ENCODE measurements at places on chromosomes 4 and X. TPM values are rescaled to one million over a fixed set of nuclear protein-coding genes. Genes with fewer than 3 reads are reported as not detected.
A peak's percentile ranks its signal among the peaks of the same experiment; 100 is the strongest.

DNA sequence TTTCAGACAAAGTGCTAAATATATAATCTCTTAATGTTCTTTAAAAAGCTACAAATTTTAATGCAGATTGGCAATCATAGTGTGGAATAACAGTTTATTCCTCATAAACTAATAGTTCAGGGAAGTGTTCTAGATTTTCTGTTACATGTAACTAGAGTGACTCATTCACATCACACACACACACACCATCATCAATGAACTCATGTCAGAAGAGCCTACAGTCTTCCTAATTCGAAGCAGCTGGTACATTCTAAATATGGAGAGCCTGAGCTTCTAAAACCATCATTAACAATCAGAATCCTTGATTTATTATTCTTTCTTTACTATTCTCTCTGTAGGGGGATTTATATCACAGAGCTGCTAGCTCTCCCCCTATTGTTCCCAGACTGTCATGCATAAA is 49.6 kb downstream of the DKK2 start:
- no peak for DNase-seq

SYP gene
- 0.61 TPM for total RNA-seq

NDNF gene
- total RNA-seq: 0.05 TPM

DNA sequence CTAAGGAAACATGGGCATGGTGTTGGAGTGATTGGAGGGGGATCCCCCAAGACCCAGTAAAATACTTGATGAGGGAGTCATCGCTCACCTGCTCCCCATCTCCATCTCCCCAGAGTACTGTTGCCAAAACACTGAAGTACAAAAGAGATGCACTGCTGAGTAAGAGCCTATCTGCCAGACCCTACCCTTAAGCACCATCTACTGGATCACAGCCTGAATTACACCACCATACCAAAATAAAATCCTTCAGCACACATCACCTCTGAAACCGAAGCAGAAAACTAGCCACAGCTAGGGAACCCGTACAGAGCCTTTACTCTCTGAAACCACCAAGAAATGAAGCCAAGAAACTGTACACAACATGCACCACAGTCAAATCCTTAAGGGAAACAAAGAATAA is 466.3 kb upstream of the ACTRT1 start:
- DNase-seq: no peak

TCEAL7 gene
- total RNA-seq: 0.59 TPM

- DNase-seq: peak; percentile 43
Observed at GRCh38 chr4:128635141-128635954, 174.2 kb upstream of the JADE1 start.

ALB gene
- 37,224 TPM for total RNA-seq

DNA sequence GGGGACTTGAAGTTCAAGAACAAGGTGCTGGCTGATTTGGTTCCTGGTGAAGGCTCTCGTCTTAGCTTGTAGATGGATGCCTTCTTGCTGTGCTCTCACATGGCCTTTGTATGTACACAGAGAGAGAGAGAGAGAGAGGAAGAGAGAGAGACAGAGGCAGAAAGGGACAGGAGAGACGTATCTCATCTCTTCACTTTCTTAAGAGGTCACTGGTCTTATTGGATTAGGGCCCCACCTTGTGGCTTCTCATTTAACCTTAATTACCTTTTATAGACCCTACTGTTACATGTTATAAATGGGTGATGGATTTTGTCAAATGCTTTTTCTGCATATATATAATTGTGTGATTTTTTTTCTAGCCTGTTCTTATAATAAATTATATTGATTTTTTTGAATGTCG is 1444.2 kb downstream of the ADGRL3 start:
- no peak for DNase-seq

GRCh38 chrX:17550011-17550410 is 175.0 kb downstream of the NHS start:
- DNase-seq: no peak

GRCh38 chrX:153306527-153307115 is 14.9 kb downstream of the PNMA6F start:
- no peak for DNase-seq

DNA sequence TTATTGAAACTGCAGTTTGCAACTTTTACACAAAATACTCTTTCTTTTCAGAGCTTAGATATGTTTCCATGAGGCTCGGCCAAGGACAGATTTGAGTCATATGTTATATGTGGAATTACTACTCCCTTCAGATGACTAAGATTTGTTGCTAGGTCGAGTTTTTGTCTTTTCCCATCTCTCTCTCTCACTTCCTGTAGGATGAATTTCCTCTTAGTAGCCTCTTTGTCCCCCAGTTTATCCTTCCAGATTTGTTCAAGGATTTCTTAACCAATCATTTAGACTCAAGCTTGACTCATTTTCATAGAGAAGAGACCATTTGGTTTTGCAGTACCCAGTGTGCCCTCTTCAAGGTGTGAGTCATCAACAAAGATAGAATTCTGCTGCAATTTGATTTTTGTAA is 209.2 kb downstream of the GLUD2 start:
- no peak for DNase-seq

DNA sequence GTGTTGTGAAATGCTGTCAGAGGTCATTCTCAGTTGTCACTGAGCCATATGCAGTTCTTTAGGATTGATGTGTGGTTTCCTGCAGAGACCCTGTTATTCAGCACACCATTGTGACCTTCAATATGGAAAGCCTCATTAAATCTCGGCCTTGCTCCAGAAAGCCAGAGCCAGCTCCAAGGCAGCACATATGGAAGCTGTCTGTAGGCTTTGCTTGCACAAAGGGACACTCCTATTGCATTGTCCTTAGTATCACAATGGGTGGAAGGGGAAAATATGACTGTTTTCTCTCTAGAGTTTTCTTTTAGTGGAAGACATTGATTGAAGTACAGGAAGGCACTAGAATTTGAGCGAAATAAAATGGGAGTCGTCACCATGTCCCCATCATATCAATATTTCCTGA is 179.0 kb downstream of the CEP135 start:
- no peak for DNase-seq

POLA1 gene
- total RNA-seq: 7.3 TPM

DNA sequence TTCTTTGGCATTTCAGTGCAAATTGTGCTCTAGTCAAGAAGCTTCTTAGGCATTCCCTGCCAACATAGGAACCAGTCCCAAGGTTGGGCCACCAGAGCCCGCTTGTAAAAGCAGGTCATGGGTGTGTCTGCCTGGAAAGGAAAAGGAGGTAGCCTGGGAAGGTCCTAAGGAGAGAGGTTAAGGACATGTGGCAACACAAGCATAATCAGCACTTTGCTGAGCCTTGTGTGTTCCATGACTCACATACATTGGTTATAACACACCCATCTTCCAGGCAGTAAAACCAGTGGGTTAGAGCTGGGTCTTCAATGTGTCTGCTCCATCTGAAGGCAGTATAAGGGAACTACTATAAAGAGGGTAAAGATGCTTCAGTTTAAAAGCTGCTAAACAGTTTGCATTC is 165.0 kb downstream of the FHIP1A start:
- no peak for DNase-seq

MAGEB10 gene
- total RNA-seq: not detected

DNA sequence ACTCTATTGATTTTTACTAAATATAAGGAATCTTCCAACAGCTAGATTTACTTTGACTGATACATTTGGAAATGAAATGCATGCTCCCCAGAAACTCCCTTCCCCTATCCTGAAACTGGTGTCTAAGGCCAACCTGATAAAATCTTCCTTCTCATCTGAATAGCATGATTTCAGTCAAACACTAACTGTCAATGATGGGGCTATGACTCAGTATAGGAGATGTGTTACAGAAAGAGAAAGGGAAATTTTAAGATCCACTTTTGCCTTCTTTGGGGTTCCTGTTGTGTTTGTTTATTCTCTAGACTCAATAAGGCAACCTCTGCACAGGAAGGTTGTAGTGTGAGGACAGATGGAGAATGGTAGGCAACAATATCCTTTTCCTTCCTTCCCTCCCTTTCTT is 160.7 kb downstream of the MOSPD2 start:
- DNase-seq: no peak

ADH7 gene
- total RNA-seq: under 0.01 TPM

DNA sequence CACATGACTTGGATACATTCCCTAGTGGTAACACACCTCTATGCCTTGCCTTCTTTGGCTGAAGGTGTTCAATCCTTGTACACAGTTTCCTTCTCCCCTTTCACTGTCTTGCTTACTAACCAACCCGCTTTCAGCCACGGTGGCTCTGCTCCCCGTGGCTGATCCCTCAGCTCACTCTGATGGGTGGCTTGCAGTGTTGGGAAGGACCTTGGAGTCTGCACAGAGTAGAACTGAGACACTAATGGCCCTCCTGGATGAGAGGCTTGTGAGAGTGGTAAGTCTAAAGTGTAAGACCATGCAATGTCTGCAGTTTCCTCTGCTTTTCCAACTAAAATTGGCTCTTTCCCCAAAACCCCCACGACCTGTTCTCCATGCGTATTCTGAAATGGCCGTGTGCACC is 46.0 kb upstream of the GNPDA2 start:
- DNase-seq: no peak

DNA sequence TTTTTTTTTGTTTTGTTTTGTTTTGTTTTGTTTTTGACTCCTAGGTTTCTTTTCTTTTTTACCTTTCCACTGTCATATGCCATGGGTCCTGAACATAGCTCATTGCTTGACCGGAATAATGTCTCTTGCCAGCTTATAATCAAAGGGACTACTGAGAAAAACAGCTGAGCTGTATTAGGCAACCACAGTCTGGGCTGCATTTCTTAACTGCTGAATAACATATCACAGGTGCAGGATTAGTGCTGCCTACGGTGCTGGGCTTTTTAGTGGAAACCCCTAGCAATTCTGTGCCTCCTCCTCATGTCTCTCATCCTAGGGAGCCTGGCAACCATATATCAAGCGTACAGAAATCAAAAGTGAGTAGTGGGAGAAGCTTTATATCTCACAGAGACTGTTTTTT is 333.5 kb downstream of the BMPR1B start:
- no peak for DNase-seq

DNA sequence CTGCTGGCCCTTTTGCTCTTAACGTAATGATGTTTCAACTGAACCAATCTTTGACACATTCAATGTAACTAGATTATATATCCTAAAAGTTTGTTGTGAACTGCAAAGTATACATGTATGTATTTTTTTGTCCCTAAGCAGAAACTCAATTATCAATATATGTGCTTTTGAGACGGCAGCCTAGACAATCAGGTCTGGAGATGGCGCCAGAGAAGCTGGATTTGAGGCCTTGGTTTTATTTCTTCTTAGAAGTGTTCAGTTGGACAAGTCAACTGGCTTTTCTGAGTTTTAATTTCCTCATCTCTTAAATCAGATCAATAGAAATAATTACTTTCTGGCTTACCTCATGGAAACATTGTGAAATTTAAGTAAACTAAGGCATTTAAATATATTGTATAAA is 62.5 kb downstream of the DCAF8L1 start:
- DNase-seq: no peak

GRCh38 chr4:113043591-113043990 is 5.9 kb upstream of the ANK2 start:
- DNase-seq: no peak

DNA sequence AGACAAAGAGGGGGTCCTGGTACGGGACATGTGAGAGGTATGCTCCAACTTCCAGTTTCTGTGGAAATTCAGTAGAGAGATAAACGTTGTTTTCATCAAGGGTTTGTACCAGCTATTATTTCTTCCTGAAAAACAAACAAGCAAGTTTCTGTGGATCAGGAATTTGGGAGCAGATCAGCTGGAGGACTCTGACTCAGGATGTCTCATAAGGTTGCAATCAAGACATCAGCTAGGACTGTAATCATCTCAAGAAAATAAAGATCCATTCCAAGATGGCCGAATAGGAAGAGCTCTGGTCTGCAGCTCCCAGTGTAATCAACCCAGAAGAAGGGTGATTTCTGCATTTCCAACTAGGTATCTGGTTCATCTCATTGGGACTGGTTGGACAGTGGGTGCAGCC is 23.5 kb upstream of the NFKB1 start:
- no peak for DNase-seq

PDCL2 gene
- not detected for total RNA-seq

DNA sequence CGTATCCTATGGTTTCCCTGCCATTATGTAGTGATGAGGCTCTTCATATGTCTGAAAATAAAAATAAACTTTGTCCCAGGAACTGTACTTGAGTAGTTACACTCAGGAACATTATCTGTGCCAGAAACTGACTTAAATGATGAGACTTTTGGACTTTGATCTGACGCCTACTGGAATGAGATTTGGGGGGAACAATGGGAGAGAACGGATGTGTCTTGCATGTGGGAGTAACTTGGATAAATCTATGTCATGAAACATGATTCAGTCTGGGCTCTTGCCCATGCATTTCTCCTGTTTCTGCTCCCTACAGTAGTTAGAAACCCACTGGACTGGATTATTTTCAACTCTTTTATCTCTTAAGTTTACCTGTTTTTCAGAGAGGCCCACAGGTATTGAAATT is 2351.4 kb downstream of the PCDH7 start:
- DNase-seq: no peak

GRCh38 chr4:3252831-3253641 is 4.1 kb downstream of the MSANTD1 start:
- DNase-seq: no peak

GAGE12C gene
- not detected for total RNA-seq

ZFP42 gene
- total RNA-seq: not detected

- DNase-seq: no peak
Observed at GRCh38 chrX:41823402-41823801, 99.4 kb downstream of the GPR82 start.

SPIN2A gene
- 0.33 TPM for total RNA-seq

CYTL1 gene
- 4.6 TPM for total RNA-seq

TMEM144 gene
- 2.8 TPM for total RNA-seq

USP17L5 gene
- not detected for total RNA-seq

GRCh38 chr4:1494416-1495315 is 88.4 kb upstream of the NKX1-1 start:
- DNase-seq: no peak

- peak; percentile 38 for DNase-seq
Observed at GRCh38 chrX:150692831-150693724, at the start of gene MTMR1. Gene MTMR1, plus strand, starts transcription at chrX:150693396. Its CDS starts 135 bp downstream, at chrX:150693531.

DNA sequence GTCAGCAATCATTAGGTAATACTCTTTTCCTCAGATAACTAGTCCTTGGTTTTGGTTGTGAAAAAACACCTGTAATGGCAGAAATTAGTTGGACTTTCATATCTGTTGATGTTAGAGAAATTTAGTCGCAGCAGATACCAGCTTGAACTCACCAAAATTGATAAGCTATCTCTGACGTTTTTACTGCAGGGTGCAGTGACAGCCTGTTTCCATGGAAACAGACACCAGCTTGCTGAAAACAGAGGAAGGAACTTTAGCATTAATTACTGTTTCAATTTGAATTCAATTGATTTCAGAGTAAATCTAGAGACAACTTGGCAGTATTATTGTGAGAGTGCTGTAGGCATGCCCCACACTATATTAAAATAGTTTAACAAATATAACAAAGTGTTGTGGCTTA is 246.5 kb downstream of the PPP1R2C start:
- DNase-seq: no peak

- no peak for DNase-seq
Observed at GRCh38 chr4:14924812-14925344, 77.4 kb upstream of the CPEB2 start.

- DNase-seq: no peak
Observed at GRCh38 chrX:9392445-9392844, 72.4 kb upstream of the TBL1X start.

DNA sequence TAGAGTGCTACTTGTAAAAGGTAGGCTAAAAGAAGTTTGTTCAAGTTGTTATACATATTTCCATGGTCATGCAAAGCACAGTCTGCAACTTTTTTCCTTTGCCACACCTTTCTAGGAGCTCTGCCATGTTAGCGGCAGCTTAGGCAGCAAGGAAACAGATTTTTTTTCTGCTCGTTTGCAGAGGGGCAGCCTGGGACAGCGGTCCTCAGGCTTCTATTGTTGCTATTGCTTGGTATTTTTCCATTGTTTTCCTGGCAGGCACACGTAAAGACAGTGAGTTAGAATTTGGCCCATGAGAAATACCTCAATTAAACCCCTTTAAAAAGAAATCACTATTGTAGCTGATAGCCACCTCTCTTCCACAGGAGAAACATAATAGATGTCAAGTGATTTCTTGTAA is 391.4 kb downstream of the SH2D1A start:
- DNase-seq: no peak

All from liver (tissue), 10 donors.